CMK (cell line): ENCODE measurements at places on chromosomes 4 and X.
A peak's percentile ranks its signal among the peaks of the same experiment; 100 is the strongest.

- DNase-seq, result no peak
These were observed 147.9 kb upstream of the NEIL3 start for GRCh38 chr4:177161781-177162180.

GRCh38 chr4:2797545-2798305 lies 4.8 kb downstream of the SH3BP2 start:
- no peak for DNase-seq

DNA sequence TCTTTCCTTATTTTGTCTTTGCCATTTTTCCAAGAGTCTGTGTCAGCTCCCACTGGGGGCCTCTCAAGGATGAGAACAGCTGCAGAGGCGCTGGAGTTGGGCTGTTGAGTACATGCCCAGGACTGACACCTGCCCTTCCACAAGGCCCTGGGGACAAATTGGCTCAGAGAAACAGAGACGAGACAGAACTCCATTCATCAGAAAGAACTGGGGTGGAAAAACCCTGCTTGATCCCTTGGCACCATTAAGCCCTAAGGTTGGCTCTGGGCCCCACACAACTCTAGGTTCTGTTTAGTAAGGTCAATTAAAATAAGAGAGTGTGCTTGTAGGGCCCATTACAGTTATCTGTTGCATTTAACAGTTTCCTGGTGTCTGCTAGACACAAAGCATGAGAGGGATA lies 63.6 kb downstream of the DCX start:
- DNase-seq, result no peak

- no peak for DNase-seq
These were observed 55.5 kb downstream of the SHISA3 start for GRCh38 chr4:42452823-42453222.

GRCh38 chr4:21879187-21879586 lies 69.4 kb downstream of the KCNIP4 start:
- no peak for DNase-seq

GRCh38 chr4:54802336-54802735 lies 144.6 kb downstream of the KIT start:
- DNase-seq, result no peak

GRCh38 chr4:9963328-9963727 lies 58.0 kb downstream of the SLC2A9 start:
- no peak for DNase-seq

- DNase-seq, result no peak
These were observed 334.5 kb downstream of the GPAT3 start for GRCh38 chr4:83870328-83870950.

DNA sequence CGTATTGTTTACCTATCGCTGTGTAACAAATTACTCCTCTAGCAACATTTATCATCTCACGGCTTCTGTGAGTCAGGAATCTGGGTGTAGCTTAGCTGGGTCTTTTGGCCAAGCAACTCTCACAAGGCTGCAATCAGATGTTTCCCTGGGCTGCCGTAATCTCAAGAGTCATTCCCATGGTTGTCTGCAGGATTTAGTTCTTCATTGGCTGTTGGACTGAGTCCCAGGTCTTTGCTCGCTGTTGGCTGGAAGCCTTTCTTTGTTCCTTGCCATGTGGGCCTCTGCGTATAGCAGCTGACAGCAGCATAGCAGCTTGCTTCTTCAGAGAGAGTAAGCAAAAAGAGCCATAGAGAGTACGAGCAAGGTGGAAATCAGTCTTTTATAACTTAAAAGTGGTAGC lies 16.8 kb downstream of the POLR2B start:
- DNase-seq, result no peak

- DNase-seq, result no peak
These were observed 6.5 kb upstream of the PRDX4 start for GRCh38 chrX:23660766-23661132.

- DNase-seq, result no peak
These were observed 9.8 kb upstream of the PDS5A start for GRCh38 chr4:39987485-39987884.

DNA sequence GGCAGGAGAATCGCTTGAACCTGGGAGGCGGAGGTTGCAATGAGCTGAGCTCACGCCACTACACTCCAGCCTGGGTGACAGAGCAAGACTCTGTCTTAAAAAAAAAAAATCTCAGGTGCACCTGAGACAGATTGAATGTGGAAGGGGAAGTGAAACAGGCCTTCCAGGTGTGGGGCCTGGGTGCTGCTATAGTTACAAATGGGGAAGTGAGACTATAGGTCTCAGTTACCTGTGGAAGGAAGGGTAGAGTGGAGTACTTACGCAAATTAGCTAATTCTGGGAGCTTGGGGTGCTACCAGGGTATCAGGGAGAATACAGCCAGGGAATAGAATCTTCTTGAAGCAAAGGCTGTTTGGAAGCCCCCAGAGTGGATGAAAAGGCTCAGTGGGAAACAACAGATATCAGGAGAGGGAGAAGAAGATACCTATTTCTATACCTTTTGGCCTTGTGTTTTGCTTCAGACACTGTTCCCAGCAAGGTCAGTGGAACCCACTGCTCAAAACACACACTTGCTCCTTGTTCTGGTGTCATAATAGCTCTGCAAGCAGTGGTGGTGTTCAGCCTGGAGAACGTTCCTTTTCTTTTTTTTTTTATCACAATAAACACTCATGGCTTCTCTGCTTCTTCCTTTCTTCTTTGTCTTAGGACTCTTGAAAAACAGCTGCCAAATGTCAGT lies 7.0 kb downstream of the CD38 start:
- no peak for DNase-seq

DNA sequence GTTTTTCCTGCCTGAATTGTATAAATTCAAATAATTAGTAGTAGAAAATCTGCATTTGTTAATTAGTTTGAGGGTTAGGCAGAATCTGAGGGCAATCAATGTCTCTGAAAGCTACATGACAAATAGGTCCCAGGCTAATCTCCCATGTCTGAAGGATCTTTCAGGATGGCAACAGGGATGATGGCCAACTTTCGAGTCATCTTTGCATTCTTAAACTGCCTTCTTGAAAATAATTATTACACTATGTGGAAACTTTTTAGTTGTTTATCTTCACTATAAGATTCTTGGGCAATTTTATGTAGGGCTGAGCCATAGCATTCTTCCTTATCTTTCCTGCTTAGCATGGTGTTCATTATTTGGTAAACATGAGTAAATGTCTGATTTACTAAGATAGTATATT lies 490.3 kb upstream of the EPHA5 start:
- DNase-seq, result no peak

DNA sequence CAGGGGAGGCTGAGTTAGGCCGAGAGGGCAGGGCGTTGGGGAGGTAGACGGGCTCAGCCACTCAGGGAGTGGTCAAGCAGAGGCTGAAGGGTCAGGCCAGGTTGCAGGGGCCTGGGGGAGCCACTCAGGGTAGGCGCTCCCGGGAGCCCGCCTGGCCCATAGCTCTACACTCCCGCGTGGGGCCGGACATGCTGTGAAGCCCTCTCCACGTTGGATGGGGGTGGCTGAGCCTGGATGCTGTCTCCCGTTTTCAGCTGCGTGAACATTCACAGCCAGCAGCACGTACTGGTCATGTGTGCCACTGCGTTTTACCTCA lies 14.0 kb upstream of the MSANTD1 start:
- no peak for DNase-seq

DNA sequence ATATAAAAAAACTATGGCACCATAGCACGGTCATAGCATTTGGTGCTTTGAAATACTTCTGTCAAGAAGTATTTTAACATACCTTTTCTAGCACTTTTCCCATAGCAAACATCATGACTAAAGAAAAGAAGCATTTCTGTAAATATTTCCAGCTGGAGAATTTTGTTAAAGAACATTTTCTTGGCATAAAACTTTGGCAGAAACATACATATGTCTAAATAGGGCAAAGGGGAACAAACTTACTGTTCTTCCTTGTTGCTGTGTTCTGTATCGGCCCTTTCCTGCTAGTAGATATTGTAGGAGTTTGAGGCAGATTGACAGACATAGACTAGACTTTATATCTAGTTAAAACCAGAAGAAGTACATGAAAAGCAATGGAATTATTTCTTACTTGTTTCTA lies 2368.5 kb downstream of the PCDH7 start:
- DNase-seq, result no peak

- no peak for DNase-seq
These were observed 144.8 kb downstream of the TLL1 start for GRCh38 chr4:166017804-166018203.

DNA sequence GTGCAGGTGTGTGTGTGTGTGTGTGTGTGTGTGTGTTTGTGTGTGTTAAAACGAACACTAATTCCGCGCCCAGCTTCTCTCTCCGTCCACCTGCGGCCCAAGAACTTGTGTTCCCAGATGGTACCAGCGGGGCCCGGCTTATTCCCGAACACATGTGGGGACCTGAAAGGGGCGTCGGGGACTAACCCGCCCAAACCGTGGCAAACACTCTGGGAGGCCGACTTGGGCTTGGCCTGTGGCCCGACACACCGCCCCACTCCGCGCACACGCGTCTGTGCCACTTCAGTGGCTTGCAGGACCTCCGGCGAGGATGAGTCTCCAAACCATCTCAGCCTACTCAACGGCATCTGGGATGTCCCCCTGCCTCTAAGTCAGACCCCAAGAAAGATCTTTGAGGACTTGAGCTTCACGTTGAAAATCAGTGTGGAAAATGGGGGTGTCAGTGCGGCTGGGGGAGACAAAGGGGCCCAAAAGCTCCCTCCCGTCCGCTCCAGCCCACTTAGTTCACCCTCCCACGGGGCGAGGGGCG lies 790 bp upstream of the HHIP start:
- DNase-seq, result no peak

DNA sequence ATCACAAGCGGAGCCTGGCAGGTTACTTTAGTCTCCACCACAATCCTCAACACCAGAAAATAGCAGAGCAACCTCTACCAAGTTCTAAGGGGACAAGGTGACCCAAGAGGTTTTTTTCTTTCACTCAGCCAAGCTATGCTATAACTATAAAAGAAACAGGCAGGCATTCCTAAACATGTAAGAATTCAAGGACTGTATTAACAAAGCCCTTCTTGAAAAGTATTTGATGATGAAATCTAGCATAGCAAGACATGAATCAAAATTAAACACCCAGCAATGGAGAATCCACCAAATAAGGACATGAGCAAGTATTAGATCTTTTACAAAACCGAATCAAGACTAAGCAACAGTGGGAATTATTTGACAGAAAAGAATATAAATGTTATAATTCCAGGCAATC lies 25.7 kb upstream of the C1QTNF7 start:
- DNase-seq, result no peak

DNA sequence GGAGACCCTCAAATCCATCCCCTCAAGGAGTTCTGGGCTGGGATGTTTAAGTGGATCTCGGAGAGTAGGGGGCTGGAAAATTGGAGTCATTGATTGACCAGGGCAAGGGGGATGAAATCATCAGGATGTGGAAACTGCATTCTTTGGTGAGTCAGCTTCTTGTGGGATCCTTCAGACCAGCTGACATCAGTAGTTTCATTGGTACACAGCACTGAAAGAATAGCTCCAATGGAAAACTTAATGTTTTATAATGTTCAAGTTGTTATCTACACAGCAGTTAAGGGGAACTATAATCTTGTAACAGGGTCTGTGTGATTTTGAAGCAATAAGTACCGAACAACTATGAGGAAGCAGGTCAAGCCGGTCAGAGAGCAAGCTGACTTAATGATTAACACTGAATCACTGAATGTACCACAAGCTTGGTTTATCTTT lies 506.1 kb downstream of the RPA4 start:
- DNase-seq, result no peak

- peak; percentile 21 for DNase-seq
These were observed 133.3 kb upstream of the MBNL3 start for GRCh38 chrX:132622130-132622529.

GRCh38 chr4:153222707-153223426 lies 18.6 kb downstream of the TRIM2 start:
- DNase-seq, result no peak

DNA sequence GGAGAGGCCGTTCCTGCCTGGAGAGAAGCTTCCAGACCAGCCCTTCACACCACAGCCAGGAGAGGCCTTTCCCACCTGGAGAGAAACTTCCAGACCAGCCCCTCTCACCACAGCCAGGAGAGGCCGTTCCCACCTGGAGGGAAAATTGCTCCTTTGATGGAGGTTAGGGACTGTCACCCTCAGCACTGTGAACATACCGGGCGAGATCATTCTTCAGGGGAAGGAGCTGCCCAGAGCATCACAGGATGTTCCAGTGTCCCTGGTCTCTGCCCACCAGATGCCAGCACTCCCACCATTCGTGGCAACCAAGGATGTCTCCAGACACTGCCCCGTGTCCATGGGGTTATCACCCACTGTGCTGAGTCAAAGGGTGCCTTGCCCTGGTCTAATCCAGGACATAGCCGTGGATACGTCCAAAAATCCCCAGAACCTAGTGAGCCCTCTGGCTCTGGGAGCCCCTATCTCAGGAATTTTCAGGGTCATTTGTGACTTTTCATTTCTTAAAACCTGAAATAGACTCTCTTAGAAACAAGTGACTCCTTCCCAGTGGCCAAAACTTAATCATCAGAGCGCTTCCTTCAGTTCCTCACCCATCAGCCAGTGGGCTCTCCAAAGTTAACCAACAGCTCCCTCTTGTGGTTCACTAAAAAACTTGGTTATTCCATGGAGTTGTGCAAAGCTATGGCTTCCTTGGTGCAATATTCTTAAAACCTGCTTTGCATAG lies 80.2 kb downstream of the CRMP1 start:
- peak; percentile 37 for DNase-seq

- no peak for DNase-seq
These were observed 84.0 kb downstream of the PABPC4L start for GRCh38 chr4:134117392-134118183.

- DNase-seq, result no peak
These were observed 533 bp downstream of the GPR173 start for GRCh38 chrX:53049127-53049517.

DNA sequence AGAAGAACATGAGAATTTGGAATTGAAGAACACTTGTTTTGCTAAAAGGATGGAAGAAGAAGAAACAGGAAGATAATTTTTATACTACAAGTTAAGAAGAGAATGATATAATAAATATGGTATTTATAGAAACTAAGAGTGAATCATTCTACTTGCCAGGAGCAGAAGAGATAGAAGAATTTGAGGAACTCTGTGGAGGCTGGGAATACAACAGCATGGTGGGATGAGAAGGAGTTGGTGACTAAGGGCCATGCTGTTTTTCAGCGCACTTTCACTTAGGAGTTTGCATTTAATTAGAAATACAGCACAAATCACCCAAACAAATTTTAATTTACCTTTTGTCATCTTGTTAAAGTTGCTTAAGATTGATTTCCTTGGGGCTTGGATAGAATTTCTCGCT lies 20.5 kb downstream of the HADH start:
- DNase-seq, result no peak

GRCh38 chr4:20193141-20193936 lies 58.4 kb upstream of the SLIT2 start:
- no peak for DNase-seq

DNA sequence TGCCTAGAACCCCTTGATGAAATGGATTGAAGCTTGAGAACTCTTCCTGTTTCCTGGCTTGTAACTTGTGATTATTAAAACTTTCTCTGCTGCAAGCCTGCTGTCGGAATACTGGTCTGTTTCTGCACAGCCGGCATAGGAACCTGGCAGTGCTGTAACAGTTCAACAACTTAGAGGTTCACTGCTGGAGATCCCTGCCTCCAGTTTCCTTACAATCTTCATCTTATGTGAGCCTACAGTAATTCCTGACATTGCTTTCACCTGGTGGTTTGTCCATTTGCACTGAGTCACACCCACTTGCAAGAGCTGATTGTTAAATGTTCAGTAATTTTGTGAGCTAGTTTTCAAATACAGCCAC lies 1.3 kb upstream of the SEPSECS start:
- DNase-seq, result no peak

- DNase-seq, result no peak
These were observed 18.8 kb downstream of the LDOC1 start for GRCh38 chrX:141158084-141158483.
